ENCODE measurements at places on chromosomes 3 and 15.

- DNase-seq: peak; percentile 84
These were observed 63.0 kb downstream of the SH3BP5 start for GRCh38 chr3:15269091-15269989.

- no peak for DNase-seq
These were observed 661.1 kb downstream of the MAGI1 start for GRCh38 chr3:65377637-65378036.

DNA sequence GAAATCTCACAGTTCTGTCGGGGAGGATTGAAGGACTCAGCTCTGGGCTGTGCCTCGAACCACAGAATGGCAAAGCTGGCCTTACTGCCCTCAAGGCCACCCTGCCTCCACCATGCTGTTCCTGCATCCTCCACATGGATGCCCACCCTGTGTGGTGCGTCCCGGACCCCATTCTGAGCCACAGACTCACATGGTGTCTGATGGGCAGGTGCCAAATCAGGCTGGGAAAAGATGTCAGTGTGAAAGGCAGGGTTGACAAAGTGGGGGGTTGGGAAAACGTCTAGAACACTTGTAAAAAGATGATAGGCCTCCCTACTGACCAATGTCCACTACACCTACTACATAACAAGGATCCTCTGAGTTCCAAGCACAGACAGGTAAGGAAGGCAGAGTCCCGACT lies 49.4 kb downstream of the TM2D3 start:
- DNase-seq: no peak

DNA sequence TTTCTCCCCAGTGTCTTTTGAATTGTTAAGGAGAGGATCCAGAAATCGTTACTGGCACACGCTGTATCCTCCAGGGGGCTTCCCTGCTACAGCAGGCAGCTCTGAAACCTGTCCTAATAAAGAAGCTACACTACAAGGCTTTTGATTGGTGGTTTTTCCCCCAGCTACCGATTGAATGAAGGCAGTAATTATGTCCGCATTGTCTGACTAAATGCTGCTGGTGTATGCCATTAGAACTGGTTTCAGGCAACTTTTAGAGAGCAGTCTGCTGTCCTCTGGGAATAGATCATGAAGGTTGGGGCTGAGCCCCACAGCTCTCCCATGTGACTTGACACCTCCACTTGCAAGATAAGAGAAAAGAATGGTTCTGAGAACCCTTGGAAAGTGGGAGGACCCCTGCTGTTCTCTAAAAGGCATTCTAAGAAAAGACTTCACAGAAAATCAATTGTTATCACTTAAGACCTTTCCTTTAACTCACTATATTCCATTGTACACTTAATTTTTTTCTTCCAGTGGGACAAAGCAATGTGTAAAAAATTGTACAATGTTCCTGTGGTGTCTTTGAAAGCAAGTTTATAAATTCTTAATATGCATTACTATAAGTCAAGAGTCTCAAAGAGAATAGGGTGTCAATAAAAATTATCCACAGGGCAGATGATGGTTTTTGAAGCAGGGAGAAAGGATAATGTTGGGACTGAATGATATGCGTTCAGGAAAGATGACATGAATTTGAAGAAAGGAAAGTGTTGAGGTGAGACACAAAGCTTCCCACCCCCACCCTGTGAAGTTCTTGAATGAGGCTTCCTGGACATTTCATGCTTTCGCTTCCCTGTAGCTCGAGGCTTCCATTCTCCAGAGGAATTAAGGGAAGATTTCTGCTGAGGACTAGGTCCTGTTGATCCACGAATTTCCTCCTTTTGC lies 53.0 kb upstream of the DAZL start:
- no peak for DNase-seq

DNA sequence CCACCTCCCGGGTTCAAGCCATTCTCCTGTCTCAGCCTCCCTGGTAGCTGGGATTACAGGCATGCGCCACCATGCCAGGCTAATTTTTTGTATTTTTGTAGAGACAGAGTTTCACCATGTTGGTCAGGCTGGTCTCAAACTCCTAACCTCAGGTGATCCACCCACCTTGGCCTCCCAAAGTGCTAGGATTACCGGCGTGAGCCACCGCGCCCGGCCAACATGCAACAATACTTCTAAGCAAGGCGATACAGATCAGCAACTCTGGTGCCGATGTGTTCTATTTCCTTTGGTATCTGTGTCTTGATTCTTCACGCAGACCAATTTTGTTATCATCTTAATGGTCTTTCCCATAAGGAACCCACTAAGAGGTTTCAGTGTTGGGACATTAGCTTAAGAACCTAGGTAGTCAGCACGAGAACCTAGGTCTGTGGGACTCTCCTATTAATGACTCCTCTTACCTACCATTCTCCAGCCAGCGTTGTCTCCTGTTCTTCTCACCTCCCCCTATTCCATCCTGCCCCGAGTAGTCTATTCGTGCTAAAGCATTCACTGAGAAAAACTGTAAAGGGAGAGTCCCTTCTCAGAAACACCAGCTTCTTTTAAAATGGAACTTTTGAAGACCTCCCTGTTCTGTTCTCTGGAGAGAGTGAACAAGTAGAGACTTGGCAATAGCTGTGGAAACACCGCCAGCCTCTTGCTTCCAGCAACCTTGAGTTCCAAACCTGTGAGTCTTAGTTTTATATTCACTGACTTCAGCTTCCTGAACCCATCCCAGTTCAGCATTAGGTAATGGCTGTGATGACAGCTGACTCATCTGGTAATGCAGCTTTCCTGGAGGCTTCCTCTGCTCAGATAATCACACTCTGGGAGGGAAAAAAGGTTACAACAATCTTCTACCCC lies 61.2 kb downstream of the TSC22D2 start:
- DNase-seq: no peak
